Stimulated activated effector memory CD8-positive, alpha-beta T cell treated with anti-CD3 and anti-CD28 coated beads, Interleukin-12 subunit alpha, Interleukin-12 subunit beta, amount 100 ng/mL, for 72 hours (primary cell): ENCODE measurements at places on chromosomes 11 and 22.

- no peak for DNase-seq
Measured at GRCh38 chr11:131195661-131196517, 174.5 kb upstream of the NTM start.

DNA sequence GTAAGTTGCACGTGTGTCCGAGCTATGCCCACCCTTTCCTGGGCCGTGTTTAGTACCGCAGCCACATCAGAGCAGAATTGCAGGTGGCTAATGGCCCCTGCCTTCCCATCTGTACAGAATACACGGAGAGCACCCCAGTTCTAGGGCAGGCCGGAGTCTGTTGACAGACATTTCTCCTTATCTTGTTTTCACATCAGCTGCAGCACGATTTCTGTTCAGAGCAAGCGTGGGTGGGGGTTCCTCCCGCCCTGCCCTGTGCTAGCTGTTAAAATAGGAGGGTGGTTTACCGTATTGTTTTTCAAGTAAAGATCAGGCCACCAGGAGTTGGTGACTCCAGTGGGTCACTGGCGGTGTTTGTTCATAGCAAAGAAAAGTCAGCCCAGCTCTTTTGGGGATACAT lies 41.1 kb downstream of the UBASH3B start:
- DNase-seq: peak; percentile 46

DNA sequence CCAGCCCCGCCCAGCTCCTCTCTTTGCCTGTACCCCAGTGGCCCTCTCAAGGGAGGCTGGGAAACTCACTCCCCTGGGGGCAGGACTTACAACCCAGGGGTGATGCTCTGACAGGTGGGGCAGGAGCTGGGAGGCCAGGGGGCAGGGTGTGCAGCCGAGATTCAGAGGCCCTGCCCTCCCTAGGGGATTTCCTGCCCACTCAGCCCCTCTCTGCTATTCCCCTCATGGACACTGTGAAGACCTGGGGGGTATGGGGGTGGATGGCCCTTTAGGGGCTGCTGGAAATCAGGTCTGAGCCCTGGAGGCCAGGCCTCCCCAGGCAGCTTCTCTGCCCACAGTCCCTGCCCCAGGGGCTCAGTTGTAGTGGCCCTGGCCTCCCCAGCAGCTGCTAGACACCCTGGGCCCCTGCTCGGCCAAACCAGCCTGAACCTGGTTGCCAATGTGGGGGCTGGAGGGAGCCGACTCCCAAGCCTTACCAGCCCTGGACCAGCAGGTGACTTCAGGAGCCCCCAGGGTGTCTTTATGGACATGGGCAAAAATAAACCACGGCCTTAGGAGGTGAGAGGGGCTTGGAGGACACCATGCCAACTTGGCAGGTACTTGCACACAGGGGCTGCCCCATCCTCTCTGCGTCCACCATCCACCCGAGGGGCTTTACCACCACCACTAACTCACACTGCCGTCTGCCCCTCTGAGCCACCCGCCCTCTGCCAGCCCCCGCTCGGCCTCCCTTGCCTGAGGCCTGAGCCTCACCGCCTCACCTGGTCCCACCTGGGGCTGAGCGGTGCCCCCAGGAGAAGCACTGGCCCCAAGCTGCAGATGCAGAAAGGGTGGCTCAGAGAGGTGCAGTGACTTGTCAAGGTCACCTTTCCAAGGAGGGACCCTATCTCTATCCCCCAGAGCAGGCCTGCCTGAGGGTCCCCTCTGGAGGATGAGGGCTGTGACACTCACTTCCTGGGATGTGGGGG lies 2.8 kb upstream of the PHLDA2 start:
- DNase-seq: no peak

GRCh38 chr11:3050386-3051195 lies 6.6 kb downstream of the CARS1 start:
- no peak for DNase-seq

GRCh38 chr11:123056835-123057491 lies 5.0 kb downstream of the HSPA8 start:
- no peak for DNase-seq
